ENCODE measurements at places on chromosomes 1 and 21. TPM values are rescaled to one million over a fixed set of nuclear protein-coding genes. Genes with fewer than 3 reads are reported as not detected.

The TMIGD3 gene
- 14.6 TPM for total RNA-seq

DNA sequence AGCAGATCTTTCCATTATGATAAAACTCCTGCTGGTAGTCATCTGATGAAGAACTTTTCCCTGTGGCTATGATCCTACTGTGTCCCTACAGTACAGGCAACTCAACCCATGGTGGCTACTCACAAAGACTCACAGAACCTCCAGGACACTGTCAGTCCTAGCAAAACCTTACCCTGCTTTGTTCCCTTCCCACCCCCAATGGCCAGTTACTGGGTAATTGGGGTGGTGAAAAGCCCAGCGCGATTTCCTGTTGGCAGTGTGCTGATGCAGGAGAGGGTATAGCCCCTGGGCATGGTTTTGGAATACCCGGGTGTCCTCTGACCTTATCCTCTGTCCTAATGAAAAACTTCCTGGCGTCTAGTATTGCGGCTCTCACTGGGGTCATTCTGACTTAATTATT, 533 bp upstream of the RGL1 start:
- no peaks in the 10 kb centered on the region for H3K27me3 ChIP-seq
- DNase-seq, result no peak
- H3K27ac ChIP-seq, result peak overlapping the region; percentile 93
- peak overlapping the region; percentile 74 for H3K4me3 ChIP-seq
- H3K36me3 ChIP-seq, result no peaks in the 10 kb centered on the region
- no peaks in the 10 kb centered on the region for H3K4me1 ChIP-seq

The OLIG1 gene
- total RNA-seq, result not detected

- no peak for DNase-seq
- no peak overlapping the region for H3K27ac ChIP-seq
- no peaks in the 10 kb centered on the region for H3K36me3 ChIP-seq
- no peaks in the 10 kb centered on the region for H3K4me1 ChIP-seq
- H3K27me3 ChIP-seq, result no peaks in the 10 kb centered on the region
Observed at GRCh38 chr1:44501047-44501890, 96.2 kb downstream of the RNF220 start.

GRCh38 chr1:101314244-101314643, 77.4 kb downstream of the S1PR1 start:
- no peak overlapping the region for H3K27ac ChIP-seq
- H3K27me3 ChIP-seq, result peaks cover 3% of the 10 kb centered on the region
- no peaks in the 10 kb centered on the region for H3K36me3 ChIP-seq

DNA sequence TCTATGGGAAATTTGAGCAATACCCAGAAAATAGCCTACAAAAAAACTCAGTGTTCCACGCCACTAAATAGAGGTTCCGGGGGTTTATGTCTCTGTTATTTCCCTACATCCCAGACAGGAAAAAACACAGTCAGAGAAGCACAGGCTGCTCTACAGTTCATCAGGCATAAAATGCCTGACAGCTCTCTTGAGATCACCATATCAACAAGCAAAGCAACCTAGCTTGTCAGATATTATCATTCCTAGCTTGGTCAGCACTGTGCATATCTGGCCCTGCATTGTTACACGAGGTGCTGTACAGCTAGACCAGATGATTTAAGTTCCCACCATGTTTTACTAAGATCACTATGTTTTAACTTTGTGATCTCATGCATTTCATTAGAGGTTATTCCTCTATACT, 172.6 kb downstream of the PTPRC start:
- H3K27ac ChIP-seq, result no peak overlapping the region
- no peaks in the 10 kb centered on the region for H3K4me1 ChIP-seq
- H3K27me3 ChIP-seq, result no peaks in the 10 kb centered on the region
- no peaks in the 10 kb centered on the region for H3K36me3 ChIP-seq
- no peak overlapping the region for H3K4me3 ChIP-seq
- no peak for DNase-seq

The C1orf21 gene
- 54.7 TPM for total RNA-seq

- no peaks in the 10 kb centered on the region for H3K36me3 ChIP-seq
- H3K27me3 ChIP-seq, result no peaks in the 10 kb centered on the region
- no peaks in the 10 kb centered on the region for H3K4me1 ChIP-seq
- H3K27ac ChIP-seq, result peak overlapping the region; percentile 68
Observed at GRCh38 chr21:46035809-46036695, 54.5 kb downstream of the COL6A1 start.

GRCh38 chr1:184982002-184982954, 8.0 kb upstream of the NIBAN1 start:
- H3K27ac ChIP-seq, result no peak overlapping the region
- no peaks in the 10 kb centered on the region for H3K36me3 ChIP-seq
- peak; percentile 80 for DNase-seq
- no peak overlapping the region for H3K4me3 ChIP-seq
- no peaks in the 10 kb centered on the region for H3K27me3 ChIP-seq

GRCh38 chr1:213744780-213745179, 243.0 kb upstream of the PROX1 start:
- H3K4me1 ChIP-seq, result no peaks in the 10 kb centered on the region
- no peak overlapping the region for H3K27ac ChIP-seq
- no peaks in the 10 kb centered on the region for H3K36me3 ChIP-seq
- H3K4me3 ChIP-seq, result no peak overlapping the region
- no peak for DNase-seq

DNA sequence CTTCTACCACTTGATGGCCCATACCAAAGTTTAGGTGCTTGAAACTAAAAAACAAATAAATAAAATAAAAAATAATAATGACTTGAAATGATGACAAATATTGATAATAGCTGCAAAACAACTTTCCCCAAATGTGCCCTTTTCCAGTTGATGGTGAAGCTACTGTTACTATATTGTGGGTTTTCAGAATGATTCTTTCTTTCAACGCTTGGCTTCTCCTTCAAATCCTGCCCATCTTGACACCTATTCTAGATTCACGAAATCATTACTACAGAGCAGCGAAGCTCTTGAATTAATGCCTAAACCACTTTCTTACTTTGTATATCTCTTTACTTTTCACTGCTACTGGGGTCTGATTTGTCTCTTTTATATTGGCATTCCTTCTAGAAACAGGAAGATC, 9.2 kb upstream of the C1orf141 start:
- no peak overlapping the region for H3K4me3 ChIP-seq
- H3K27ac ChIP-seq, result no peak overlapping the region
- H3K4me1 ChIP-seq, result no peaks in the 10 kb centered on the region
- no peaks in the 10 kb centered on the region for H3K27me3 ChIP-seq
- DNase-seq, result no peak
- H3K36me3 ChIP-seq, result no peaks in the 10 kb centered on the region

DNA sequence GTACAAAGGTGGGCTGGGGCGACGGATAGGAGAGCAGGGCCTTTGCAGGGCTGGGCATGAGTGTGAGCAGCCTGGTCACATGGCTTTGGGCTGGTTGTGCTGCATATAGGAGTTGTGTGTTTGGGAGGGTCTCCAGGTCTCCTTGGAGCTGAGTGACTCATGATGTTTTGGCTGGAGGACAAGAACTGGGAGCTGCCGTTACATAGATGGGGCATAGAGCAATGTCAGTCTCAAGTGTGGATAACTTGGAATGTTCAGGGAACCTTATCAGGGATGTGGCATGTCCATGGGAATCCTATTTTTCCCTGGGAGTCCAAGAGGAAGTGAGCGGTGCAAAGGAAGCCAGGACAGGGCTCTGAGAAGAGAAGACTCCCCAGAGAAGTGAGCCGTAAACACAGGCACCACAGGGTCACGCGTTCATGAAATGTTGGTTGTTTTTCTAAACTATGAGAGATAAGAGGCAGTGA, 136.4 kb upstream of the KCNE2 start:
- H3K36me3 ChIP-seq, result no peaks in the 10 kb centered on the region
- H3K27me3 ChIP-seq, result no peaks in the 10 kb centered on the region
- DNase-seq, result no peak
- H3K27ac ChIP-seq, result no peak overlapping the region

DNA sequence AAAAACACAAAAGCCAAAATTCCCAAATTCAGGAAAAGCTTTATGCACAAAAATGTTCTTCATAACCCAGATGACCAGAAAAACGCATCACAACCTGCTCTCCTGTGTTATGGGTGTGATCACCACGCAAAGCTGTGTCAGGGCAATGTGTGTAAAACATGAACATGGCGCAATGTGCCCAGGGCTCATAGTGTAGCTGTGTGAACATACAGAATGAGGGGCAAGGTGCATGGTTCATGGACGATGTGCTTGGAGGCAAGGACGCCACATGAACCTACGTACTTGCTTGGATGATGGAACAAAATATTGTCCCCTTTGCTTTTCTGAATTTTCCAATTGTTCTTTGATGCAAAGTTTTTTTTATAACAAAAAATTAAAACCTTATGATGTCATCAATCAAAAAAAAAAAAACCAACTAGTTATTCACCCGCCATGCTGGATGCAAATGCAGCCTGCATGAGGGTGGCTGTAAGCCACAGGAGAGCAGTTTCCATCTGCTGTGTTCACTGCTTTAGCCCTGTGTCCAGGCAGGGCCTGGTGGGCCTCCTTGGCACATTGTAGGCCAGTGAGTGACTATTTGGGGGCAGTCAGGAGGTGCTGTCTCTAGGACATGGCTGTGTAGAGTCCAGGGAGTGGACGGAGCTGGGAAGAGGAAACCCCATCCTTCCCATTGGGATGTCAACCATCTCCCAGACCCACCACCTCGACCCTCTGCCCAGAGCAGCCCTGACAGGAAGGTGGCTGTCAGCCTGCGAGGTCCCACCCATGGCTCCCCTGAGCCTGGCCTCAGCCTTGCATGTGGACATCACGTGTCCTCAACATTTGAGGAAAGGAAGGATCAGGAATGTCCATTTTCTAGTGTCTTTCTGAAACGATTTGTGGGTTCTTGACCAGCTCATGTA, 13.6 kb downstream of the KRTAP10-1 start:
- H3K27me3 ChIP-seq, result peaks cover 8% of the 10 kb centered on the region
- no peaks in the 10 kb centered on the region for H3K36me3 ChIP-seq
- no peak overlapping the region for H3K4me3 ChIP-seq
- no peak overlapping the region for H3K27ac ChIP-seq
- no peaks in the 10 kb centered on the region for H3K4me1 ChIP-seq

The AMY1A gene
- not detected for total RNA-seq

DNA sequence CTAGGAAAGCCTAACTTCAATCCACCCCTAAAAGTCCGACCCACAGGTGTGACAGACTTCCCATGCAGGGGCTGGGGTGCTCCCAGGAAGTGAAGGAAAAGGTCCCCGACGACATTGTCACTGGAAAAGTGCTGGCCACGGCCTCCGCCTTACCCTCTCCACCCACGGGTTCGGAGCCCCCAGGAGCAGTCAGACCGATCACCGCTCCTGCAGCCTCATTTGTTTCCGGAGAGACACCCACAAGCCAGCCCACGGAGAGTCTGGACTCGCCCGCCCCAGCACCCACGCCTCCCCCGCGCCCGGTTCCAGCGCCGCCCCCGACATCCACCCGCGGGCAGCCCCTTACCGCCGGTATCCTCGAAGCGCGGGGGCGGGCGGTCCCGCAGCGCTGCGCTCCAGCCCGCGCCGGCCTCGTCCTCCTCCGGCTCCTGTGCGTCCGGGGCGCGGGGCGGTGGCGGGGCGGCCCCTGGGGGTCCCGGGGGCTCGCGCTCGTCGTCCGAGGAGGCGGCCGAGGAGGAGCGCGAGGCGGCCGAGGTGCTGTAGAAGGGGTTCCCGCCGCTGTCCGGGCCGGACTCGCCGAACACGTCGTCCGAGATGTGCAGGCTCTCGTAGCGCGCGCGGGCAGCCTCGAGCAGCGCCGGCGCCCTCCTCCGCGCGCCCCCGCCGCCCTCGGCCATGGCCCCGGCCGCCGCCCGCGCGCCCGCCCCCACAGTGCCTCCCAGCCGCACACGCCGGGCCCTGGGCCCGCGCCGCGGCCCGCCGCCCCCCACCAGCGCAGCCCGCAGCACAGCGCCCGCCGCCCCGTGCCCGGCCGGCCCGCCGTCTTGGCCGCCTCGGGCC, 660 bp downstream of the PGBD5 start:
- no peaks in the 10 kb centered on the region for H3K4me1 ChIP-seq
- H3K36me3 ChIP-seq, result no peaks in the 10 kb centered on the region
- peak overlapping the region; percentile 76 for H3K4me3 ChIP-seq
- no peak overlapping the region for H3K27ac ChIP-seq
- peaks cover 69% of the 10 kb centered on the region for H3K27me3 ChIP-seq
- no peak for DNase-seq

DNA sequence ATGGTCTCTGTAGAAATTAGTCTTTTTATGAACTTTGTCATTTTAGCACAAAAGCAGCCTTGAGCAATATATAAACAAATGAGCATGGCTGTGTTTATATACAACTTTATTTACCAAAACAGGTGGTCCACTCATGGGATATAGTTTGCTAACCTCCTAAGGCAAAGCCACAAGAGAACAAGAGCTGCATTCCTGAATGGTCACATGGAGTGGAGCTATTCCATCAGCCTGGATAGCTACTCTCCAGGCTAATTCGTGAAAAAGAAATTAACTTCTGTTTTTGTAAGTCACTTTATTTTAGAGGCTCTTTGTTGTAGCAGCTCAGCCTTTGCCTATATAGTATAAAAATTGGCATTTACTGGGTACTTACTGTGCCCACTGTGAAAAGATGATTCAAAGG, 163.3 kb upstream of the FAM78B start:
- H3K4me3 ChIP-seq, result no peak overlapping the region
- no peaks in the 10 kb centered on the region for H3K27me3 ChIP-seq
- H3K27ac ChIP-seq, result no peak overlapping the region
- DNase-seq, result no peak
- H3K36me3 ChIP-seq, result no peaks in the 10 kb centered on the region

GRCh38 chr21:34956416-34957316, 92.4 kb downstream of the RUNX1 start:
- peak overlapping the region; percentile 32 for H3K27ac ChIP-seq
- H3K27me3 ChIP-seq, result no peaks in the 10 kb centered on the region
- no peak for DNase-seq
- H3K36me3 ChIP-seq, result no peaks in the 10 kb centered on the region
- no peaks in the 10 kb centered on the region for H3K4me1 ChIP-seq
- H3K4me3 ChIP-seq, result no peak overlapping the region

The PDE4B gene
- total RNA-seq, result 8.0 TPM

DNA sequence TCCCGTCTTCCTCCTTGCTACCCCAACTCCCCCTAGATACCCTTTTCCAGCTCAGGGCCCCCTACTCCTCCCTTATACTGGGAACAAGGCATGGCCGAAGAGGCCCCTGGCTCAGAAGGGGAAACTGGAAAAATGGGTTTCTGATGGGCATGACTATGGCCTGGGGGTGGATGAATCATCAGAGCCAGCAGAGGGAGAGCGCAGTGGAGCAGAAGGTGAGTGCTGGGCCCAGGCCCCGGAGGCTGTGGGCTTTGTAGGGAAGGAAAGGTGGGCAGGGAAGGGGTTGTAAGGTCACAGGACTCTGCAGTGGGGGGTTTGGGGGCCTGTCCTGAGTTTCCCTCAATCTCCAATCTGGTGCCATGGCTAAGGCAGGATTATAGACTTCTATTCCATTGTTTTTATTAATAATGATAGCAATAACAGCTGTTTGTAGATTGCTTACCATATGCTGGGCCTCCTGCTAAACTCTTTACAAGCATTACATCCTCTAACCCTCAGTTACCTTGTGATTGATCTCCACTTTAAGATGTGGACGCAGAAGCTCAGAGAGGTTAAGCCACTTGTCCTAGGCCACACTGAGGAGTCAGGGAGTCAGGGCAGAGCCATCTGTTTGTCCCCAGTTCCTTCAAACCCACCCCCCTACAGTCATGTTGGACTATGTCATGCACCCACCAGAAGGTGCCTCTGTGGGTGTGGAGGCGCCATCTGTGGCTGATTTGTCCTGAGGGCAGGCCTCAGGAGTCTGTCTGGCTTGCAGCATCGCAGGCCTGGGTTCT, 36.2 kb upstream of the ZNF362 start:
- H3K27ac ChIP-seq, result peak overlapping the region; percentile 30
- no peaks in the 10 kb centered on the region for H3K36me3 ChIP-seq
- peak; percentile 38 for DNase-seq
- no peak overlapping the region for H3K4me3 ChIP-seq
- no peaks in the 10 kb centered on the region for H3K4me1 ChIP-seq
- H3K27me3 ChIP-seq, result no peaks in the 10 kb centered on the region

The RHBG gene
- not detected for total RNA-seq

The NR1I3 gene
- total RNA-seq, result not detected

- DNase-seq, result no peak
- no peak overlapping the region for H3K4me3 ChIP-seq
- H3K36me3 ChIP-seq, result no peaks in the 10 kb centered on the region
- peak overlapping the region; percentile 84 for H3K27ac ChIP-seq
Observed at GRCh38 chr1:17097787-17098186, 21.5 kb downstream of the PADI2 start.
